ENCODE measurements at places on chromosomes 1 and 21.

GRCh38 chr1:111354584-111354983, 63.9 kb downstream of the CHIA start:
- no peak for DNase-seq

- peak; percentile 17 for DNase-seq
Measured at GRCh38 chr1:173823781-173824314, 625 bp upstream of the DARS2 start.

- no peak for DNase-seq
Measured at GRCh38 chr1:100087396-100087795, 45.3 kb downstream of the SASS6 start.

DNA sequence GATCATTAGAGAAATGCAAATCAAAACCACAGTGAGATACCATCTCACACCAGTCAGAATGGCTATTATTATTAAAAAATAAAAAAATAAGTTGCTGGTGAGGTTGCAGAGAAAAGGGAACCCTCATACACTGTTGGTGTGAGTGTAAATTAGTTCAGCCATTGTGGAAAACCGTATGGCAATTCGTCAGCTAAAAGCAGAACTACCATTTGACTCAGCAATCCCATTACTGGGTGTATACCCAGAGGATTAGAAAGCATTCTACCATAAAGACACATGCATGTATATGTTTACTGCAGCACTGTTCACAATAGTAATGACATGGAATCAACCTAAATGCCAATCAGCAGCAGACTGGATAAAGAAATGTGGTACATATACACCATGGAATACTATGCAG, 42.2 kb downstream of the GIPC2 start:
- no peak for DNase-seq

DNA sequence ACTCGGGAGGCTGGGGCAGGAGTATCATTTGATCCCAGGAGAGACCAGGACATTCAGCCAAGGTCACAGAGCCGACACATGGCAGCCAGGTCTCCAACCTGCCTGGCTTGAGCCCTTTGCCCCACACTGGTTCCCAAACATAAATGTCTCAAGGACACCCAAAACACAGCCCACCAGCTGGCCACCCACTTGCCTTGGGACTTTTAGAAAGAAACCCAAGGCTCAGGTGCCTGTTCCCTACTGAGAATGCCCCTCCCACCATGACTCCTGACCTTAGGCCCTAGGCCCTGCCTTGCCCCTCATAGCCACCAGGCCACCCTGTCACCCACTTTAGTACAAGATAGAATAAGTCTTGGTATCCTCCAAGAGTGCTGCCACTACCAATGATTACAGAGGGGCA, 41.9 kb upstream of the LRP8 start:
- no peak for DNase-seq

GRCh38 chr1:97909266-97909665, 11.6 kb downstream of the DPYD start:
- no peak for DNase-seq
